Activated CD8-positive, alpha-beta memory T cell treated with anti-CD3 and anti-CD28 coated beads, Interleukin-2, amount 50 U/mL, for 48 hours (primary cell): ENCODE measurements at places on chromosomes 11 and 22.

DNA sequence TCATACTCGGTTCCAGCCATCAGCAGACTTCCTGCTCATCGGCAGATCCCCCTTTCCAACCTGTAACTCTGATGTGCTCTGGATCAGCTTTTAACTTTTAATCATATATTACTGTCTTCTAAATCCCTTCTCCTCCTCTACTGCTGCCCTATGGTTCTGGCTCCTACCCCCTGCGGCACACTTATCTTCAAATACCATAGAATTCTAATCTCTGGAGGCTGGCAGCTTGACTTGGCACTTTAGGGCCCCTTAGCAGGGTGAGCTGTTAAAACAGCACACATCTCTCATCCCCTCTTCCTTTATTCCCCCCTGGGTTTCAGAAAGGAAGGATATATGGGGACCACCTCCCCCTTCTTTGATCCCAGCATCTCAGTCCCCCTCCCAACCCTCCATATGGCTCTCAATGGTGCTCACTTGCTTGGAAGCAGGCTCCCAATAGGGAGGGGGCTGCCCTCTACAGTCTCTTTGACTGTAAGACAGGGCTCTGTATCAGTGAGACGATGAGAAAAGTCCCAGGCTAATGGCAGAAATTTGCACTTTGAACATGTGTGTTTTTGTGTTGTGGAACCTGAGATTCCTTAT is 4.4 kb upstream of the CNTF start:
- DNase-seq: no peak

DNA sequence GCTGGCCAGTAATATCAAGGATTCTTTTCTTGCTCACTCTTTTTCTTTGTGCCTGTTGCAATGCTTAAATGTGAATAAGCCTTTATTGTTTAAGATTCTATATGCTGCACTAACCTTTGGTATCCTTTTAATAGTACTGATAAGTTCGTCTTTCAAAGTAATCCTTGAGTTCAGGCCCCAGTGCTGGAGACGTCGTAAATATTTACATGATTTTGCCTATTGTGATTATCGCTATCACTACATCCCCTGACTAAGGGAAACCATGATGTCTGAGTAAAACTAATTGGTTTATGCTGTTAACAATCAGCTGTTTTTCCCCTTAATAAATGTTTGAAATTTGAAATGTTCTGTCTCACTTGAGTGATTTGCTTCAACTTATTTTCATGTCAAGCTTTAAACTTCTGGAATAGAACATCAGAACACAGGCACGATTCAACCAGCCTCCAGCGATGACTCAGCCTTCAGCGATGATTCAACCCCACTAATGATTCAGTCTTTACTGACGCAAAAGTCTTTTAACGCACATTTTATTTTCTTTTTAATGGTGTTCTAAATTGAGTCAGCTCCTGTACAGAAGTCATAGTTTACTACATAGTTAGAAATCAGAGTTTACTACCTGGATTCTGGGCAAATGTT is 3.9 kb downstream of the HTATIP2 start:
- DNase-seq: peak; percentile 65

DNA sequence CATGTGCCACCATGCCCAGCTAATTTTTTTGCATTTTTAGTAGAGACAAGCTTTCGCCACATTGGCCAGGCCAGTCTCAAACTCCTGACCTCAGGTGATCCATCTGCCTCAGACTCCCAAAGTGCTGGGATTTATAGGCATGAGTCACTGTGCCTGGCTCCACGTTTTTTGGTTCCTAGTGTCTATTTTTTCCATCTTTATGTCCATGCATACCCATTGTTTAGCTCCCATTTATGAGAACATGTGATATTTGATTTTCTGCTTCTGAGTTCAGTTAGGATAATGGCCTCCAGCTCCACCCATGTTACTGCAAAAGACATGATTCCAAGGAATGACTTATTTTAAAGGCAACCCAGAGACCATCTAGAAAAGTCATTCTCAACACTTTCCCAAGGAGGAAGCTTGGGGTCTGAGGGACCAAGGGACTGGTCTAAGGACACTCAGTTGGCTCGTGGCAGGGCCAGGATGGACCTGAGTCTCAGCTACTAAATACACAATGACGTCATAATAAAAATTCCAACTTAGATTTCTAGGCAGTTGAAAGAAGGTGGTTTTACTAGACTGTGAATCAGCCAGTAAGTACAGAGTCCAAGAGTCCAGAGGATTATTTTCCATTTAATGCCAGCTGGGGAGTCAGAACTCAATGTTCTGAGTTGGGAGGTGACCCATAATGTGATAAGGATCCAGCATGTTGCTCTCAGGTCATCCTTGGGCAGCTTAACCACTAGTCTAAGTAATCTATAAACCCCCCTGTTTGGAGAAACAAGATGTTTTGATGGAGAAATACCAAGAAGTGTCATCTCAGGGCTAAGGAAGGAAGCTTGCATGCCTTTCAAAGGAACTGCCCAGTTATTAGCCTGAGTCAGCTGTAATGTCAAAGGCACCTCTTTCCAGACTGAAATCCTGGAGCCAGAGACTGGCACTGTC is 39.4 kb downstream of the ABTB2 start:
- DNase-seq: no peak

GRCh38 chr11:83682611-83682973 is 396.4 kb upstream of the CCDC90B start:
- no peak for DNase-seq

GRCh38 chr11:36013950-36014897 is 70.4 kb downstream of the LDLRAD3 start:
- no peak for DNase-seq

DNA sequence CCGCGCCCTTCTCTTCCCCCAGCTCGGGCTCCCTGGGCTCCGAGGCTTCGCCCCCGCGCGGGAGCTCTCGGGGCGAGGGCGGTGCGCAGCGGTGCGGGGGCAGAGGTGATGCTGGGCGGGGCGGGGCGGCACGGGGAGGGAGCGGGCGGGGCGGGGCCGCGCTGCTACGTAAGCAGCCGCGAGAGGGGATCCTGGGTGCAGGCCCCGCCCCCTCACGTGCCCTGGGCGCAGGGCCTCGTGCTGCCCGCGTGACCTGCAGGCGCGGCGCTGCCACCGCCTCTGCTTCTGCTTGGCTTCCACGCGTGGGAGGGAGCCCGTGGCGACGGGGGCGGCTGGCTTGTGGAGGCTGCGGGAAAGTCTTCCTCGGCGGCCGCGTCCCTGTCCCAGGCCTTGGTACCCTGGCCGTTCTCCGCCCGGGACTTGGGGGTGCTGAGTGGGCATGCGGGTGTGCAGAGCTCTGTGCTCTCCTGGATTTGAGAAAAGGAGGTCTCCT is 132.6 kb upstream of the HSD17B12 start:
- DNase-seq: no peak

- no peak for DNase-seq
Observed at GRCh38 chr11:119161871-119162270, 6.7 kb upstream of the NLRX1 start.

- no peak for DNase-seq
Observed at GRCh38 chr11:117200813-117201657, 1.9 kb downstream of the TAGLN start.

GRCh38 chr11:32531528-32531927 is 52.1 kb upstream of the EIF3M start:
- no peak for DNase-seq

- no peak for DNase-seq
Observed at GRCh38 chr22:25452116-25452700, 112.3 kb upstream of the GRK3 start.

- no peak for DNase-seq
Observed at GRCh38 chr11:47523490-47524225, 29.3 kb downstream of the CELF1 start.

GRCh38 chr22:30425616-30426387 is at the start of gene MTFP1:
Gene MTFP1 (plus strand): TSS chr22:30425768. CDS start chr22:30425880, 112 bp downstream.
- peak; percentile 80 for DNase-seq

DNA sequence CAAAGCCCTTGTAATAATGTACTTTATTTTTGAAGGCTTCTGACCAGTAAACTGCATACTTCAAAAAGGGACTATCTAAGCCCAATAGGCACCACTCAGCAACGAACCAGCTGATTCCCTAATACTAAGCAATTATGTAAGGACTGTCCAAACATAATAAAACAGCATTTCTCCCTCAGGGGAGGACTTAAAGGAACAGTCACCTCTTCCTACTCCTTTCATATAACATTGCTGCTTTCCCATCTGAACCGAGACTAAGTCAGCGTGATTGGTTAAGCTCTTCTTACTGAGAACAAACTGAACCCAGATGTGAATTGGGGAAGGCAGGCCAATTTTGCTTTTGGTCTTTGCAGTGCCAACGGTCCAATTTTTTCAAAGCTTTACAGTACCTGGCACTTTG is 420.0 kb downstream of the METTL15 start:
- no peak for DNase-seq

DNA sequence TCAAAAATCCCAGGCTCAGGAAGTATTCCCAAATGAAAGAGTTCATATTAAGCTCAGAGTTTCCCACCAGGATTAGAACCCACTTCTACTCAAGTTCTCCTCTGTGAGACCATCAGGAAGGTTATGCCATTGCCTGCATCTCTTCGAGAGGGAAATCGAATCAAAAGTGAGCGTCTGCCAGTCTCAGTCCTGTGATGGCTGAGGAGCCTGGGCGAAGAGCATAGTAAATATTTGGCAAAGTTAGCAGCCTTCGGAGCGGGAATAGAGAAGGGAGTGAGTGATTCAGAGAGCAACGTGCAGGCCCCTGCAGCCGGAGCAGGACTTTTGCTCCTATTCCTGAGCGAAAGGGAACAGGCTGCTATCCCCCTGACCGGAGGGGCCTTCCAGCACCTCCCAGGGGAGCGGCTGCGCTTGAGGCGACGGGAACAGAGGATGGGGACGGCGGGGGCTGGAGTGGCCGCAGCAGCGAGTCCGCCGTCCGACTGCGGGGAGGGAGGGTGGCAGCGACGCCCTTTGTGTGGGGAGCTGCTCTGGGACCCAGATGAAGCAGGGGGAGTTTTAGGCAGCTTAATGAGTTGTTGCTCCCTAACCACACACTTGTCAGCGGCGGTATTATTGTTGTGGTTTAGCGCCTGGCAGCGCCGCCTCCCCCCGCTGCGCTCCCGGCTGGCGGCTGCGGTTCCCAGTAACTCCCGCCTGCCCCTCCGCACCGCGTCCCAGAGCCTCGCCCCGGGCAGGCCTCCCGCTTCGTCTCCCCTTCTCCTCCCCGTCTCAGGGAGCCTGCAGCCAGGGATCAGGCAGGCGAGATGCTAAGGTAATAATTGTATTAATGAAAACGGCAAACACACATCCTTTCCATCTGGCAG is 21.7 kb upstream of the NRGN start:
- peak; percentile 53 for DNase-seq

DNA sequence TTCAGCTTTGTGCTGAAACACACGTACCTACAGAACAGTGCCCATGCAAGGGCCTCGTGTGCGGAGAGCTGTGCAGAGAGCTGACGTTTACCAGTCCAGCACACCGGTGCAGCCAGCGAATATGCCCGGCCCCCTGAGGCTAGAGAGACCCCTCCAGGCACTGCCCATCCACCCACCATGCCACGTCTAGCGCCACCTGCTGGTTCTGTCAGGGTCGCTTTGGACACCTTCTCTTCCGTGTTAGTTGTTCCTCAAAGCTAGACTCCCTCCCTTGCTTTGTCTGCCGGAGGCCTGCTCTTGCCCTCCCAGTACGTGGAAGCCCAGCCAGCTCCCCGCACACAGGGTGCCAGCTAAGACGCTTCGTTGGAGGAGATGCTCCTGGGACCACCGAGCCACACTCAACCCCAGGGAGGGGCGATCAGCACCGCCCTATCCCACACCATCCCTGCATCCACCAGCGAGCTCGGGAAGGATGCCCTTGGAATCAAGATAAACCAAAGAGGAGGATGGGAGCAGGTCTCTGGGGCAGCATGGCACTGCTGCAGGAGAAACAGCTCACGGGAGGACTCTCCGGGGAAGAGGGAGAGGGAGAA is 43.4 kb downstream of the CPT1A start:
- DNase-seq: peak; percentile 81

DNA sequence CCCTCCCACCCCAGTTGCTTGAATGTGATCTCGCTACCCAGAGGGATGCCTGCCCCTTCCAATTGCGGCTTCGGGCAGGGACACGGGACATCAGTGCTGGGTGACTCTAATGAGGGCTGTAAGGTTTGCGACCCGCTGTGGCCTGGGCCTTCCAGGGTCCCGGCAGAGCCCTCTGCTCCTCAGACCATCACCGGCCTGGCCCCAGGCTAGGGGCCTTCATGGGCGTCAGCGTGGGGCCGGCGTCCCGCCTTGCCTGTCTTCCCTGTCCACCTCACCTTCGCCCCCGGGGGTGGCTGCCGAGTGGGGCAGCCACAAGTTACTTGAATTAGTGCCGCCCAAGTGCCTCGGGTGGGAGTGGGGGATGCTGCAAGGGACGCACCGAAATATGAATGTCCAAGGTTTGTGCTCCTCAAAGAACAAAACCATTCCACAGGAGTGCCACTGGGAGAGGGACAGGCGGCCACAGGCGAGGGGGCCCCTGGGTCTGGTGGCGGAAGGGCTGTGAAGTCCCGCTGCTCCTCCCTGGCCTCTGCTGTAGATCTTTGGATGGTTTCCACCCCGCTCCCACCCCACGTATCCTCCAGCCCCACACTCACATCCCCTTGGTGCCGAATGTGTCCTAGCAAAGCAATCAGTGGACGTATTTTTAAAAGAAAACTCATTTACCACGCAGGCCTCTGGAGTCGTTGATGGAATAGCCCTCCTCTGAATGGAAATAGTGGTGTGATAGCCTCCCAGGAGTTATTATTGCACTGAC is 317.1 kb downstream of the NTM start:
- no peak for DNase-seq

- no peak for DNase-seq
Observed at GRCh38 chr11:118074785-118075184, 2.1 kb upstream of the TMPRSS4 start.

DNA sequence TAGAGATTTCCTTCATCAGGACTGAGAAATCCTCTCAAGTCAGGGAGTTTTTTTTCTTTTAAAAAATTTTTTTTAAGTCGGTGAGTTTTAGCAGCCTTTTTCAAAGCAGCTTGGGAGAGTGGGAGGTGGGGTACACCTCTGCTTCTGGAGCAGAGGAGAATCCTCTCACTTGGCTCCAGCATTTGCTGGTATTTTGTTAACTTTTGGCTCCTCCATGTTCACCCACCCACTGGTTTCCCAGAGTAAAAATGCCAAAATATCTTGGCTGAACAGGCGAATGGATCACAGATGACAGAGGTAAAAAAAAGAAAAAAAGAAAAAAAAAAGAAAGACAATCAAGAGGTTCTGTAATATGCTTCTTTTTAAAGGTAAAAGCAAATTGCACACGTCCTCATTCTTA is 68.0 kb downstream of the GAB2 start:
- no peak for DNase-seq

DNA sequence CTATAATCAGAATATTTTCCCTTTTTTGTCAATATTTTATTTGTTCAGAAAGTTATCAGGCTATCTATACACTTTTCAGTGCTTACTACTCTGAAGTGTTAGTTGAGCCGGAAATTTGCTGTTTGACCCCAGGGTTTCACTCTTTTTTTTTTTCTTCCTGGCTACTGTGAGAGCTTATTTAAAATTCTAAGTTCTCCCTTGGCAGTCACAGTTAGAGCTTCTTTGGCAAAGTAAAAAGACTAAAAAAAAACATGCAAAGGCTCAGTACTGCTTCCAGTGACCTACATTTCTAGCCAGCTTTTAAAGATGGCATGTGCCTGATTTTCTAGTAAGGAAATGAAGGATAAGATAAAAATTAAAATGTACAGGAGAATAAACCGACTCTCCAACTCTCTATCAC is 48.4 kb downstream of the ELP4 start:
- no peak for DNase-seq

GRCh38 chr11:104320956-104321355 is 157.0 kb upstream of the PDGFD start:
- no peak for DNase-seq

- DNase-seq: no peak
Observed at GRCh38 chr11:456533-456932, 6.5 kb downstream of the PTDSS2 start.
